ENCODE measurements at places on chromosomes 4 and X.

- no peak for DNase-seq
Measured at GRCh38 chr4:152806501-152807125, 26.9 kb downstream of the ARFIP1 start.

DNA sequence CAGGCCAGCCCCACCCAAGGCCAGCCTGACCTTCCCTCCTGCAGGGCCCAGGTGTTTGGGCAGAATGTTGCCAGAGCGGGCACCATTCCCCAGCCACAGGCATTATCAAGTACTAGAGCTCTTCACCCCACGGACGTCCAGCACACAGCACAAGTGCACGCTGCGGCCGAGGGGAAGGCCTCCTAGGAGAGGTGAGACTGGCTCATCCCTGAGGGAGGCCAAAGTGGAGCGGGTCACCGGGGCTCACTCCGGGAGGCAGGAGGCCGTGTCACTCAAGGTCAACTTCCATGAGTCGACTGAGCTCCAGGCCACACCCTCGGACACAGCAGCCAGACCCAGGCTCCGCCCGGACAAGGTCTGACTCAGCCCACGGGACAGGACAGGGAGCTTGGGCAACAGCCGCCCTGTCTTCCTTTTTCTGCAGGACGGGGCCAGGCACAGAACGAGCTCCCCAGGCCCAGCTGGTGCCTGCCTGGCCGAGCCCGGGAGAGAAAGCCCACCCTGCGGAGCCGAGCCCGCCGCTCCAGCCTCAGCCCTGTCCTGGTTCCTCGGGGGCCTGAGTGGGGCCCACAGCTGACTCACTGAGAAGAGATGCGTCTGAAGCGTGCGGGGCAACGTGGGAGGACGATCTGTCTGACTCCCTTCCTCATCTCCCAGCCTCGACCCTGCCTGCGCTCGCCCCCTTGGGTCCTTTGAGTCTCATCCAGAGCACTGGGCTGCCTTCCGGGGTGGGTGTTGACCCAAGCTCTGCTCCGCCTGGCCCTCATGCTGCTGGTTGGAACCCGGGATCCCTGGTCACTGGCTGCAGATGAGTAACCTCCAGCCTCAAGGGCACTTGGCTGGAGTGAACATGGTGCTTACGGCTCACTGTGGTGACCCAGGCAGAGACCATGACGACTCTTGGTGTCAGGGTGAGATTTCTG lies 1.6 kb downstream of the SLC49A3 start:
- DNase-seq: no peak

DNA sequence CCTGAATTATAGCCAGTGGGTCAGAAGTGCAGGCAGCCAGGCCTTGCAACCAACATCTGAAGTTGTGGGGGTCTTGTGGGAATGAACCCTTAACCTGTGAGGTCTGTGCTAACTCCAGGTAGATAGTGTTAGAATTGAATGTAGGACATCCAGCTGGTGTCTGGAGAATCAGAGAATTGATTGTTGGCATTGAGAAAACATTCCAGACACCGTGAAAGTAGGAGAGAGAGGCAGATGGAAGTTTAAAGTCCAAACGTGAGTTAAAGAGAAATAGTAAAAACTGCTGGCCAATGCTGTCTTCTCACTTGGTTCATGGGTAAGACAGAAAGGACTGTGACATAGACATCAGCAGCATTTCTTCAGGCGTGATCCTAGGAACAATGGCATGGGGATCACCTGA lies 27.7 kb downstream of the CASP3 start:
- no peak for DNase-seq

GRCh38 chr4:57445686-57446085 lies 335.5 kb upstream of the IGFBP7 start:
- no peak for DNase-seq

GRCh38 chrX:119132961-119133360 lies 5.3 kb upstream of the KIAA1210 start:
- no peak for DNase-seq

- DNase-seq: no peak
Measured at GRCh38 chr4:40514497-40514951, 115.1 kb downstream of the RBM47 start.

- DNase-seq: no peak
Measured at GRCh38 chrX:11886745-11887144, 128.7 kb downstream of the MSL3 start.

- DNase-seq: no peak
Measured at GRCh38 chr4:137253949-137254348, 278.3 kb downstream of the PCDH18 start.

GRCh38 chr4:136680271-136680670 lies 852.0 kb downstream of the PCDH18 start:
- DNase-seq: no peak

DNA sequence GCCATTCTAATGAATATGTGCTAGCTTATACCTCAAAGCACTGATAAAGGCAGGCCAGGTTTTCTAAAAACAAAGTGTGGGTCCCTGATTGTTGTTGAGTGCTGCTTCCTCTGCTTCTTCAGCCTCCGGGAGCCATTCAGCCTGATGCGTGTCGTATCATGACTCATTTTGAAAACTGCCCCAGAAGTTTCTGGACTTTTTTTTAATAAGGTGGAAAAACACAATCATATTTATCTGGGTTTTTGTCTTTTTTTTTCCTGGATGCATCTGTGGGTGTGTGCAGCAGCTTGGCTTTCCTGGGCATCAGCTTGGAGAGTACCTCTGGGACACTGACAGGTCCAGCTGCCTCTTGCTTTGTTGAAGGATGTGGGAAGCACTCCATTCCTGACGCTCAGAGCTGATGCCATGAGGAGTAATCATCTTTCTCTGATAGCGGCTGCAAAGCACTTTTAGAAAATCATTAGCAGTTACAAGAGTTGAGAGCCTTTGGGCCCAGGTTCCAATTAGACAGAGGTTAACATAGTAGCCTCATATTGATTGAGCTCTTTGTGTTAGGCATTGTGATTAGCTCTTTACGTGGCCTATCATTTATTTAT lies 66.9 kb downstream of the PARM1 start:
- DNase-seq: no peak

GRCh38 chr4:63049726-63050125 lies 1359.5 kb downstream of the TECRL start:
- no peak for DNase-seq

DNA sequence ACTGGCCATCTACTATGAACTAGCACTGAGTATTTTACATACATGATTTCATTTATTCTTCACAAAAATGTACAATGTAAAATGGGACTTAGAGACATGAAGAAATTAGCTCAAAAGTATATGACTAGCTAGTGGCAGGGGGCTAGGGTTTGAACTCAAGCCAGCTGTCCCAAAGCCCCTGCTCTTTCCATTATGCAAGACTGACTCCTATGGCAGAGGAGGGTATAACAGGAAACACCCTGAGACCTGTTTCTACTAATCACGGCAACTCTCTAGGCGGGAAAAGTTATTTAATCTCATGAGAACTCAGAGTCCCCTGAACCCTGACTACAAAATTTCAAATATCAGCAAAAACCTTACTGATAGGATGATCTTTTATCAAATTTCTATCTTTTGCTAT lies 150.6 kb downstream of the PRDM5 start:
- no peak for DNase-seq

- DNase-seq: no peak
Measured at GRCh38 chr4:22458098-22458497, 57.8 kb downstream of the ADGRA3 start.
